ENCODE measurements at places on chromosomes 2 and 18.

DNA sequence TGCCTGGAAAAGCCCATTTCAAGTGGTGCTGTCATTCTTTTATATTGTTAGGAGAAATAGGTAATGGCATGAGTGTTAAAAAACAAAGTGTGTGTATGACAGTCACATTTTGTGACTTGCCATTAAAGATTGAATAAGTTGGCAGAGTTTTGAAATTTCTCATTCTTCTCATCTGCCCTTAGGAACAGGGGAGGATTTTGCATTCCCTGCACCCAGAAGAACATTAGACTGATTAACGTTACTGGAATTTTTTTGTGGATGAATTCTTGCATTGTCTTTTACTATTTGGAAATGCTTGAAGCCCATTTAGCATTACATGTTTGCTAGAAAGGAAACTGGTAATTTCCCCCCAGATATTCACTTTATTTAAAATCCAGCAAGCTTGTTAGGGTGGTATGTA, 162.2 kb downstream of the BABAM2 start:
- DNase-seq = no peak

DNA sequence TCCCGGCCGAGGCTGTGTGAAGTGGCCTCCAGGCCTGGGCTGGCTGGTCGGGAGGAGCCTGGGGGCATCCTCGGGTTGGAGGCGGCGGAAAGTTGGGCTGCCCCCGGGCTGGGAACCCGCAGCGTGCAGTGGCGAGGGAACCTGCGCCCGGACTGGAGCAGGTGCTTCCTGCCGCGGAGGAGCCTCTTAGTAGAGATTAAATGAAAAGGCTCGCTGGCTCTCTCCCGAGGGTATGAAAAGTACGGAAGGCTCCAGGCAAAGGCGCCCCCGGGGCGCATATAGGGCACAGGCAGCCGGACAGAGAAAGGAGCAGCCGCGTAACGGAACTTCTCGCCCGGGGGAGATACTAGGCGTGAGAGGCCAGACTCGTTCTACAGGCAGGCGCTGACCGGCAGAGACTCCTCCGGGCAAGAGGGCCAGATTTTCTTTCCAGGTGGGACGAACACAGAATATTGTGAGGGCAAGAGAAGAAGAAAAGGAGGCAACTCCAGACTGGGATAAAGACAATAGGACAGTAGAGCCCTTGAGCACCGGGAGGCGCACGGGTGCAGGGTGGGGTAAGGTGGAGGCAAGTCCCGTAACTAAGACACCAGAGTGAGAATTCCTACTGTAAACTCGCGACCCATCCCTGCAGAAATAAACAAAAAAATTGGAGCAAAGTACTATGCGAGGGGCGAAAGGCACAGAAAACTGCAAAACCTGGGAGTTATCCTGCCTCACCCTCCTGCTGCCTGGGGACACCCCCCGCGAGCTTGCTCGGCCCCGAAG, 816 bp downstream of the CDH2 start:
- no peak for DNase-seq

DNA sequence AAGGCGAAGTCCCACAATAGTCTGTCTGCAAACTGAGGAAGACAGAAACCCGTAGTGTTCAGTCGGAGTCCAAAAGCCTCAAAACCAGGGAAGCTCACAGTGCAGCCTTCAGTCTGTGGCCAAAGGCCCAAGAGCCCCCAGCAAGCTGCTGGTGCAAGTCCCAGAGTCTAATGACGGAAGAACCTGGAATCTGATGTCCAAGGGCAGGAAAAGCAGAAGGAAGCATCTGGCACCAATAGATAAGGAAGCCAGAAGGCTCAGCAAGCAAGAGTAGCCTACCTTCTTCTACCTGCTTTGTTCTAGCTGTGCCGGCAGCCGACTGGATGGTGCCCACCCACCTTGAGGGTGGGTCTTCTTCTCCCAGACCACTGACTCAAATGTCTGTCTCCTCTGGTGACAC, 21.8 kb downstream of the CFAP210 start:
- DNase-seq = no peak

GRCh38 chr2:98301469-98301868, 44.8 kb upstream of the CNGA3 start:
- DNase-seq = no peak

DNA sequence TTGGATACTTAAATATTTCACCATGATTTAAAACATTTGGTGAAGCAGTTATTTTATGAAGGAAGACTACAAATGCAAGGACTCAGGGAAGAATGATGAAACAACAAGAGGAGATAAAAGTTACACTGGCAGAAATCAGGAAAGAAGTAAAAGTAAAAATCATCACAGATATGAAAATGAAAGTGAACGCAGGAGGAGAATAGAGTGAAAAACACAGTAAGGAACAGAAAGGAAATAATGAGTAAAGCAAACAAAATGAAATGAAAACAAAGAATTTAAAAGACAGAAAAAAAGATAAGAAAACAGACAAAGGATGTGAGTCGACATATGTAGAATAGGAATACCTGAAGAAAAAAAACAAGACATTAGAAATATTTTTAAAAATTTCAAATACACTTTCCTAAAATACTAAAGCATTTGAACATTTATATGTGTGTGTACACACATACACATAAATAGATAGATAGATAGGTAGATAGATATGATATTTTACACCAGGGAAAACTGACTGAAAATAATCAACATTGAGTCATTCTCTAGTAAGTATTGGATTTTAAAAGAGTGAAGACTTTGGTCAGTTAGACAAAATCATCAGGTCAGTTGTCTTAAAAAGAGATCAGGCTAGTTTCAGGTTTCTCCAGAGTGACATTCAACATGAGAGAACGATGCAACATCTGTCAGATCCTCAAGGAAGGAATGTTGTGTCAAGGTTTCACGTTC, 12.1 kb upstream of the KDSR start:
- no peak for DNase-seq

- DNase-seq = no peak
Measured at GRCh38 chr2:233492751-233493150, 73.8 kb downstream of the USP40 start.

- DNase-seq = no peak
Measured at GRCh38 chr18:32889615-32890593, 117.1 kb upstream of the KLHL14 start.

GRCh38 chr2:207341804-207342203, 176.1 kb upstream of the KLF7 start:
- no peak for DNase-seq

Measured in activated effector memory CD4-positive, alpha-beta T cell treated with anti-CD3 and anti-CD28 coated beads, Interleukin-2, amount 50 U/mL, for 16 hours (primary cell).